ENCODE measurements at places on chromosomes 7 and 10. TPM values are rescaled to one million over a fixed set of nuclear protein-coding genes. Genes with fewer than 3 reads are reported as not detected.

Gene SPDYE9
- total RNA-seq = not detected

Gene CPN1
- not detected for total RNA-seq

Gene FAM25G
- not detected for total RNA-seq

Gene AMZ1
- 0.33 TPM for total RNA-seq

DNA sequence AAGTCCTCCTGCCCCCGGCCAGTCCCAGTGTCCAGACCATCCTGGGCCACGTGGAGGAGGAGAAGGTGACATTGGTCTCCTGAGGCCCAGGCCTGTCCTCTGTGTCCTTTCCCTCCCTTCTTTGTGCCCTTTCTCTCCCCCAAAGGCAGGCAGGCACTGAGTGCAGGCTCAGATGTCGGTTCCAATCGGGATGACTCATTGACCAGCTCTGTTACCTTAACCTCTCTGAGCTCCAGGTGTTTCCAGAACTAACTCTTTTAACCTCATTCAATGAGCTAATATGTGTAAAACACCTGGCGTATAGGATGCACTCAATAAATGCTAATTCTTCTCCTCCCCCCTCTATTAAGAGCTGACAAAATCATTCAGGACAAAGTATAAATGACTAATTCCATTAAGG is 25.7 kb downstream of the MACROH2A2 start:
- H3K4me3 ChIP-seq = no peak overlapping the region
- H3K27ac ChIP-seq = no peak overlapping the region
- H3K36me3 ChIP-seq = no peaks in the 10 kb centered on the region
- no peak for DNase-seq
- no peaks in the 10 kb centered on the region for H3K4me1 ChIP-seq
- no peaks in the 10 kb centered on the region for H3K27me3 ChIP-seq
